ENCODE measurements at places on chromosomes 7 and 10.

GRCh38 chr7:36658335-36659171, 65.7 kb downstream of the AOAH start:
- DNase-seq = no peak

DNA sequence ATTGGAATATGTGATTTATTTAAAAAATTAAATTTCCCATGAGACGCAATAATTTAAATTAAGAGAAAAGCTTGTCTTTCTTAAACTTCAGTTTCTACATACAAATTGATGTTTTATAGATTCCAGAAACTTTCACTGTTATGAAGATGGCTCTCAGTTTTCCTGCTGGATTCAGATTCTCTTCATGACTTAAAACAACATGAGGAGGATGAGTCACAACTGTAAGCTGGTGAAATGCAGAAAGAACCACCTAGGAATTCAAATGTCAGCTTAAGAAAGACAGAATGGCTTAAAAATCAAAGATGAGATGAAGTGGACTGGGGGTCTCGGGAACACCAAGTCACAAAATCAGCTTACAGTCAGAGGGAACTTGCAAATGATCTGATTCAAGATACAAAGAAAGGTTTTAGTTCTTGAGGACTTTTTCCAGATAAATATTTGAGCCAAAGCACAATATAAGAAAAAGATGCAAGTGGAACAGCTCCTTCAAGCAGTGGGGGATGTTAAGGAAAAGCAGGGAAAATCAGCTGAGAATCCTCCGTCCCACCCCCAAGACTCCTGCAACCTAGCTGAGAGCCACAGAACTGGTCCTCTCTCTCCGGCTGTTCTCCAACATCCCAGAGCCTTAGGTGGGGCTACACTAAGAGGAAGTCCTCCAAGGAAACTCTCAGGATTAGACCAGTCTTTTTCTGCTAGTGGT, 279.8 kb downstream of the KCNMA1 start:
- DNase-seq = no peak

GRCh38 chr7:138887872-138888656, 90.1 kb upstream of the ATP6V0A4 start:
- DNase-seq = no peak

DNA sequence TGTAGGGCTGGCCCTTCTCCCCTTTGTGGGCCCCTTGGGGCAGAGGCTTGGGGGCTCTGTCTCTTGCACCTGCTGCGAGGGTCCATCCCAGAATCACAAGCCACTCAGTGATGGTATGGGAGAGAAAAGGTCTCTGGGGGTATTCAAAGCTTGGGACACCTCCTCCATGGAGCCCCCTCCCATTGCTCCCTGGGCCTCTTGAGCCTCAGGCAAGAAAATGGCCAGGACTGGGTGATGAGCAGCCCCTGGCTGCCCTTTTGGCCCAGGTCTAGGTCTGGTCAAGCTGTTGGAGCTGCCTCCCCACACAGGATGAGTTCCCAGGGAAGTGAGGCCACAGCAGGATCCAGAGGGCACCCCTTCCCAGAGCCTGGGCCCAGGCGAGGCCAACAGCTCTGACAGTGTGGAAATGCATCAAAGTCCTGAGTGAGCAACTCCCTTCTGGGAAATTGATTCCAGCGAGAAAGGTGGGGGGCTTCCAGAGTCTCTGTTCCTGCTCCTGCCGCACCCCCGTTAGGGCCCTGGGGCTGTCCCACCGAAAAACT, 3.4 kb upstream of the MYL7 start:
- no peak for DNase-seq

GRCh38 chr10:44938956-44939355, 20.6 kb upstream of the RASSF4 start:
- DNase-seq = no peak

- DNase-seq = peak; percentile 18
Observed at GRCh38 chr10:42932735-42933447, 144.0 kb upstream of the RET start.

DNA sequence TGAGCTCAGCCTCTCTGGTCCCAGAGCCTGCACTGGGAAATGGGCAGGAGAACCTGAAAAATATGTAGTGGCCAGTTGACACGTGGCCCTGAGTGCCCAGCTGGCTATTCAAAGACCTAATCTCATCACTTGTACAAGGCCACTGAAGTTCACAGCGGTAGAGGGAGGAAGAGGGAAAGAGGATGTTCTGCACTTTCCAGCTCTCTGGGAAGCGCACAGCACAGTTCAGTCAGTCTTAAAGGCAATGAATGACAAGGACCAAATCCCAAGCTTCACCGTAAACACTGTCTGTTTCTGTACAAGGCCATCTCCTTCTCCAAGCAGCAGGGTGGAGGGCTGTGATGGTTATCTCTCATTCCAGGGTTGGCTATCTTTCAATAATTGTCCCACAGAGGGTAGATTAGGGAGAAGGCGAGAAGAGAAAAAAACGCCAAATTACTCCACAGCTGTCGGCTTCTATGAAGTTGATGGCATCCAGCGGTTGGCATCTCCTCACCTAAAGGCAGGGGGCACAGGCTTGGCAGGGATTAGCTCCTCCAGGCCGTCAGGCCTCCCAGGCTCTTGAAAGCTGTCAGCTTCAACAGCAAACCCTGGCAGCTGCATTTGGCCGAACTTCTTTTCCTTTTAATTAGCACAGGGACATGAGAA, 10.6 kb downstream of the SFMBT2 start:
- no peak for DNase-seq

DNA sequence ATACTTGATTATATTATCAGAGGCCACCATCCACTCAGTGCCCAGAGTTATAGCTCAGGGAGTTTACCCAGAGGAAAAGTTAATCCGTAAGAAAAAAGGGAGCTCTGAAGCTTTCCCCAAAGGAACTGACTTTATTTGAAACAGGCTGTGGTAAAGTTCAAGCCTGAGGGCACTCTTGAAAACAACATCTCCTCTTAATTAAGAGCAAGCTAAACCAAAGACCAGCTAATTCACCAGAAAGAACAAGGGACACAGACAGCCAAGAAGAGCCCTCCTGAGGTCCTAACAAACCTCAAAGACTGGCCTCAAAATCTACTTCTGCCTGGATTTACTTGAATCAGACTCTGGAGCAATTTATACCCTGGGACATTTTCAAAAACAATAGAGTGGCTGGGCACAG, 159.6 kb upstream of the CHST15 start:
- no peak for DNase-seq

DNA sequence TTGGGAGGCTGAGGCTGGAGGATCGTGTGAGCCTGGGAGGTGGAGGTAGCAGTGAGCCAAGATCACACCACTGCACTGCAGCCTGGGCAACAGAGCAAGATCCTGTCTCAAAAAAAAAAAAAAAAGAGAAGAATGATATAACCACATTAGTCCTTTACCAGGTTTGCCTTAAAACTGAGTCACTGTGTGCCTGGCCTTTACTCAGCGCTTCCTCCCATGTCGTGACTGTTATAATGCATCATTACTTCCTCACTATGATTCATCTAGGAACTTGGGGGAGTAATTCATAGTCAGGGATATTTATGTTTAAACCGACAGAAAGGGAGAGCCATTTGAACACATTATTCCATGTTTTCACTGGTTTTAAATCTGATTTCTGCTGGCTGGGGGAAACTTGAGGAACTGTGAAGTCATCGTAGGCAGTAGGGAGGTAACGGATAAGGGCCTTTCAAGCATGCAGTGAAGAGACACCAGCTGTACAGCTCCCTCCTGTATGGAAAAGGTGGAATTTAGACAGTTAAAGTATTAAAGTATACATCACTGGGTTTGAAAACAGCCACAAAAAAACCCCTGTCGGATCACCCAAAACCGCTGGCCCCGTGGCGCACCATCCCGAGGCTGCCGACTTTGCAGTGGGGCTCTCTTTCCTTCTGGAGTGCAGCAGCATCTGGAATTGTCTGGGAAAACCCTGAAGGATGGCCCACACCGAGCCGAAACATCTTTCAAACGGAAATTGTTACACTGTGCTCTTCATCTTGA, 119.8 kb downstream of the NKX6-2 start:
- no peak for DNase-seq

DNA sequence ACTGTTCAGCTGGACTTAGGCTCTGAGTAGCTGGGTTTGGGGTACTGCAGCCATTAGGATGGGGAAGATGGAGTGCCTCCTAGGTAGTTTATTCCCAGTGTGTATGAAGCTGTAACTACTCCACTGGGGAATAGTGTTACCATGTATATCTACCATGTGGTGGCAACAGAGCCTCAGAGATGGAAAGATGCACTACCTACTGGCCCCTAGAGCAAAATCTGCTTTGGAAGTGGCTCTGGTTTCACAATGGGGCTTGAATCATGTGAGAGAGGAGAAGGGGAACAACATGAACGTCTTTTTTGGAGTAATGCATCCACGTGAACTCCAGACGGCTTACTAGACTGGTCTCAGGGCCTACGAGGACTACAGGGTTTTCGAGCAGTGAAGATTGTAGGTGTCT, 167.3 kb downstream of the CALCR start:
- no peak for DNase-seq

- no peak for DNase-seq
Observed at GRCh38 chr7:140342727-140343514, 55.4 kb downstream of the SLC37A3 start.

- no peak for DNase-seq
Observed at GRCh38 chr7:47950714-47951113, 2.4 kb upstream of the PKD1L1 start.

Data from T-helper 9 cell (primary cell).